ENCODE measurements at places on chromosomes 7 and 10. TPM values are rescaled to one million over a fixed set of nuclear protein-coding genes. Genes with fewer than 3 reads are reported as not detected.

GRCh38 chr10:51638737-51639136, 60.7 kb downstream of the CSTF2T start:
- no peak for DNase-seq

GRCh38 chr7:27936768-27937102, 196.8 kb downstream of the TAX1BP1 start:
- no peak for DNase-seq

GRCh38 chr10:11448545-11449244, 162.8 kb downstream of the USP6NL start:
- DNase-seq: no peak

GRCh38 chr10:6476989-6477388, 103.1 kb downstream of the PRKCQ start:
- DNase-seq: no peak

The TRIL gene
- total RNA-seq: 0.12 TPM

The SORCS1 gene
- not detected for total RNA-seq

DNA sequence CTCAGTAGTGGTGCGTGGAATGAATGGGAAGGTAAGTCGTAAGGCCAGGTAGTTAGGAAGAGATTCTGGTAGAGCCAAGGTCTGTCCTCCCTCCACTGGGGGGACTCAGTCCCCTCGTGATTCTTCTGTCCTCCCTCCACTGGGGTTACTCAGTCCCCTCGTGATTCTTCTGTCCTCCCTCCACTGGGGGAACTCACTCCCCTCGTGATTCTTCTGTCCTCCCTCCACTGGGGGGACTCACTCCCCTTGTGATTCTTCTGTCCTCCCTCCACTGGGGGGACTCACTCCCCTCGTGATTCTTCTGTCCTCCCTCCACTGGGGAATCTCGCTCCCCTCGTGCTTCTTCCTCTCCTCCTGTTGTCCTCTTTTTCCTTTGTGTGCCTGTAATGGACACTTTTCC, 125.1 kb downstream of the CELF2 start:
- DNase-seq: no peak

The MYPN gene
- total RNA-seq: not detected

GRCh38 chr7:3399858-3400257, 98.8 kb downstream of the SDK1 start:
- DNase-seq: peak; percentile 62

- no peak for DNase-seq
Observed at GRCh38 chr10:1440897-1441296, 296.4 kb downstream of the ADARB2 start.

GRCh38 chr7:121914676-121915279, 41.8 kb downstream of the PTPRZ1 start:
- no peak for DNase-seq

GRCh38 chr7:157817944-157818700, 481.3 kb downstream of the DNAJB6 start:
- DNase-seq: no peak

- no peak for DNase-seq
Observed at GRCh38 chr7:32316839-32317238, 173.3 kb downstream of the LSM5 start.

The PLXNA4 gene
- total RNA-seq: 0.70 TPM

The METTL27 gene
- 1.3 TPM for total RNA-seq

DNA sequence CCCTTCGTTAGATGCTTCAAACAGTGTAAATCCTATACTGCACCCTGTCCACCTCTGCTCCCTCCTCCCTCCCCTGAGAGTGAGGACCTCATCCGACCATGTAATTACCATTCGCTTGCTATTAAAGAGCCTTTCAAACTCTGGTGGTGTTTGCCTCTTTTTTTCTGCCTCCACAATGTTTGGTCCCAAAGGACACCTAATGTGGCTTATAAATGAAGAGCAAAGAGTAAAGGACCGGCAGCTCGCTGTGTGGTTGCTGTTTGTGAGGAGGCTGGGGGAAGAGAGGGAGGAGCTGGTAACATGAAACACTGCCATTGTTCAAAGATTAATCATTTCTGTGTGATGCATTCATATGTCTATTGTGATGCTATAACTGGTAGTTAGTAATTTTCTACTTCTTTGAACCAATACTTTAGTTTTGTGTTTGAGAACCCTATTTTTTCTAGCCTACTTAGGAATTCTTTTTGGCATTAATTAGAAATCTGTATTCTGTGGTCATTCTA, 27.9 kb downstream of the MTURN start:
- DNase-seq: peak; percentile 62

The C10orf143 gene
- total RNA-seq: 2.5 TPM

DNA sequence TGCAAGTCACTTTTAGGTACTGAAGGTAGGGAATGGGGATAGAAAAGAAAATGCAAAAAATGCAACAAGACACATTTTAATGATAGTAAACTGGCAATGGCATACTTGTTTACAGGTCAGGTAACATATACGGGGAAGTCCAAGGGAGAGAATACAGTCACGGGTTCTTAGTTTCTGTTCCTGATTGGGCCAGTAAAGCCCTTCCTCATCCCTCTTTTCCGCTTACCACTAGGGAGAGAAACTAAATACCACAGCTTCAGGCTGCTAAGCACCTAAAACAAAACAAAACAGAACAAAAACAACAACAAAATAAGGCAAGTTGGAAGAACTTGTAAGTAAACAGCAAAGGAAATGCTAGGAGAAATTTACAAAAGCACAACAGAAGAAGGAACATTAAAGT, 65.2 kb upstream of the OGDHL start:
- DNase-seq: no peak

All from activated CD4-positive, alpha-beta T cell treated with anti-CD3 and anti-CD28 coated beads, Interleukin-2, amount 10 ng/mL, durations not matched to agents 24 days and 14 days (primary cell).